Muscle of leg (tissue), 16 donors: ENCODE measurements at places on chromosomes 6 and 20. TPM values are rescaled to one million over a fixed set of nuclear protein-coding genes. Genes with fewer than 3 reads are reported as not detected.

PPIL6 gene
- polyA plus RNA-seq, result 6.8 TPM

KCNG1 gene
- polyA plus RNA-seq, result 0.54 TPM

FERMT1 gene
- polyA plus RNA-seq, result 0.26 TPM

CLVS2 gene
- polyA plus RNA-seq, result 0.12 TPM

UST gene
- 7.6 TPM for polyA plus RNA-seq

NOTCH4 gene
- 15.9 TPM for polyA plus RNA-seq

COL9A3 gene
- polyA plus RNA-seq, result 19.4 TPM

ADGRG6 gene
- polyA plus RNA-seq, result 8.5 TPM

CPXM1 gene
- 42.2 TPM for polyA plus RNA-seq

GPSM3 gene
- 9.0 TPM for polyA plus RNA-seq

EMILIN3 gene
- 61.1 TPM for polyA plus RNA-seq

PCNA gene
- 73.3 TPM for polyA plus RNA-seq
